ENCODE measurements at places on chromosomes 7 and 10.

DNA sequence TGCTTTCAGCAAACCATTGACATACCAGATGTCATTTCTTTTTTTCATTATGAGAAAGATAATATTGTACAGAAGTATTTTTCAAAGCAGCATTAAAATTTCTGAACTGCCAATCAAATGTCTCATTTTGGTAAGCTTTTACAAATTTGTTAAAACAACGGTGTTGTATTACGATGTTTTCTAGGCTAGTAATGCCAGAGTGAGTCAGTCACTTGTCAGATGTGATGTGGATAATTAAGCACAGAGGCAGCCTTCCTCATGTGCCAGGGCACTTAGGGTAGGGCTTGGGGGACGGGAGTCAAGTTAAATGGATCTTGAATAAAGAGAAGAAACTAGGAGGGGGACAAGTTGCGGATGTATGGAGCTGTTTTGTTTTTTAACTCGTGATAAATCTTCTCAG is 10.1 kb downstream of the PSTK start:
- no peak for DNase-seq

DNA sequence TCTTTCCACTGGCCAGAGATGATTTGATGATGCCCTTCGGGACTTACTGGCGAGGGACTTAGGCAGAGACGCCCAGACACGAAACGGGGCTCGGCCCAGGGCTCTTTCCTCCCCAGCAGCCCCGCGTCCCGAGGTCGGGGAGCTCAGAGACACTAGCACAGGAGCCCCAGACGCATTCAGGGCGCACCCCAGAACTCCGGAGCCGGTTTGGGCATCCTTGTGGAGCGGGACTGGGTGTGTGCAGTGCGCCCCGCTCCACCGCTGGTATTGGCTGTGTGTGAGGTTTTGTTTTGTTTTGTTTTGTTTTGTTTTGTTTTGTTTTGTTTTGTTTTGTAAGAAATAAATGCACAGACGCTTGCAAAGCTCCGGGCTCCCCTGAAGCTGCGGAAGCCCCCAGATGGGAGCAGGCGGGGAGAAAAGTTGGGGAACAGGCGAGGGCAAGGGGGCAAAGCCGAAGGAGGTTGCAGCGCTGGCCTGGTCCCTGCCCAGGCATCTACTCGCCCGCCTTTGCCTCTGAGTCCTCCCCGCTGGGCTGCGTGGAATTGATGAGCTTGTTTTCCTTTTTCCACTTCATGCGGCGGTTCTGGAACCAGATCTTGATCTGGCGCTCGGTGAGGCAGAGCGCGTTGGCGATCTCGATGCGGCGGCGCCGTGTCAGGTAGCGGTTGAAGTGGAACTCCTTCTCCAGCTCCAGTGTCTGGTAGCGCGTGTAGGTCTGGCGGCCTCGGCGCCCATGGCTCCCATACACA is 1.9 kb upstream of the HOXA5 start:
- no peak for DNase-seq

- DNase-seq = no peak
Observed at GRCh38 chr7:115679423-115679822, 351.1 kb downstream of the TFEC start.

DNA sequence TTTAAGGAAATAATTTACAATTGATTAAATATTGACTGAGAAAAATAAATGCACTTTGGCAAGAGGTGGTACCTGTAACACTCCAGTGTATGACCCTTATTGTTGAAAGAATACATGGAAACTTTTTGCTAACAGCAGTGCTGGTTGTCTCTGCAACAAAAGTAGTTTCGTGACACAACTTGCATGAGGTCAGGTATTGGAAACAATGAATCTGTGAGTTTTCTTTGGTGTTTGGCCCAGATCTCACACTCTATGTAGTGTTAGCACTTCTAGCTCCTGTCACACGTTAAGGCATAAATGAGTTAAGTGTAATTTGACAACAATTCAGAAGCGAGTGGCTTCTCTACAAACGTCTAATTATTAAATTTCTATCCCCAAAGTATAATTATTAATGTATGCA is 137.7 kb upstream of the MDFIC start:
- DNase-seq = no peak

DNA sequence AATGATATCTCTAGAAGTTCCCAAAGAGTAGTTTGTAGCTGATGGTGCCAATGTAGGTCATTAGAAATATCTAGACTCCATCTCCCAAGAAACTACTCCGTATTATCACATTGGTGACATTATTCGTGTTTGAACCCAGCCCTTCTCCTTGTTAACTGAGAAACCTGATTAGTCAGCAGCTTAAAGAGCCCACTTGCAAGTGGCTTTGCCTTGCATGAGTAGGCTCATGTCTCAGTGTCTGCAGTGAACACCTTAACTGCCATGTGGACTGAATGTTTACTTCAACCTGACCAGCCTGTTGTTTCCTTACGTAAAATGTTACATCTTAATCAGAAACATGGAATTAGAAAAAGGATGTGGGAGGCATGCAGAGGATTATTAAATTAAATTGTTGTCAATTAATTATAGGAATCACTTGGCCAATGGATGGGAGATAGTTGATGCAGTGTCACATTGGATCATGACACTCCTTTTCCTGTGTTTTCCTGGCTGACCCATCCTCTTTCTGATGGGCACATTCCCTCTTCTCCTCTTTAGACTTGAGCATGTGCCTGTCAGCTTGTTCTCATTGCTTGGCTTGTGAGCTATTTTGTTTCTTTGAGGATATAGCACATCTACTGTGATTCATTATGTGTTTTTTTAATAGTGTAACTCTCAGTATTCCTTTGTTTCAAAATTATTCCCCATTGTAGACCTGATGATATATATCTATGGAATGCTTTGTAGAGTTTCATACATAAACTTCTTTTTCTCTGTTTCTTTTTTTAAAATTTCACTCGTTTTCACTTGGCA is 18.0 kb downstream of the STARD3NL start:
- no peak for DNase-seq

DNA sequence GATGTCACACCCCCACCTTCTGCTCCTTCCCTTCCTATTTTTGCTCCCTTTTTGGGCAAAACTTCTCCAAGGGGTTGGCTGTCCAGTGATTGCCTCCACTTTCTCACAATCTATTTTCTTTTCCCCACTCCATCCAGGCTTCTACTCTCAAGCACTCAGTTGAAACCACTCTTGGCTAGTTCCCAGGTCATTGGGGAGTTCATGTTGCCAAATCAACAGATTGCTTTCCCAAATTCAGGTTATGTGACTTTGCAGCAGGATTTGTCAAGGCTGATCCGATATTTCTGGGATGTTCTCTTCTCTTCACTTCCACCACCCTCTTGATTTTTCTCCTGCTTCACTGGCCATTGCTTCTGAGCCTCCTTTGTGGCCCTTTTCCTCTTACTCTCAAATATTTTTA is 258.7 kb upstream of the SLC26A5 start:
- no peak for DNase-seq

- no peak for DNase-seq
Observed at GRCh38 chr7:141915565-141915964, 634 bp upstream of the OR9A4 start.

DNA sequence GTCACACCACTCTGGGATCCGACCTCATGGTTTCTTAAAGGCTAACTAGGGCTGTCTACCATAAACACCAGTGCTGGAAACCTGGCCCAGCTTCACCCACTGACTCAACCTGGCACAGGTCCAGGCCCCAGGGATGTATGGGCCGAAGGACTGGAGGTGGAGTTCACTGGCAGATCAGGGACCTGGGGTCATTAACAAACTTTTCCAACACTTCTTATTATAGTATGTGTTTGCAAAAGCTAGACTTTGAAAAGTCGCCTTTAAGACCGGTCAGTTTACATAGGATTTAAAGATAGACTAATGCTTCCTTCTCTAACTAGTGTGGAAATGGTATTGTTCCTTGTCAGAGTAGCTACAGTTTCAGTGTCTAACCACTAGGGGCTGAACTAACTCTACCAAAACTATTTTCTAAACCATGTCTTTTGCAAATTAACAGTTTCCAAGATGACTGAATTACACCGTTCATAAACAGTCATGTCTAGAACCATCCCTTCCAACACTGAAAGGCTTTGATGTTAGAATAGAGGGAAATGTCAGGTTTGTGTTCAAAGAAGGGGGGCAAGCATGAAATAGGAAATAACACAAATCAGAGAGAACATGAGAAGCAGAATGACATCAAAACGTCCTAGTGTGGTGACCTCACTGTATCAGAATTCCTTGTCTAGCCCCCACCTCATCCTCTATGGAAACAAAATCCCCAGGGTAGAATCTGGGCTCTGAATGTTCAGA is 29.7 kb downstream of the STN1 start:
- peak; percentile 57 for DNase-seq

DNA sequence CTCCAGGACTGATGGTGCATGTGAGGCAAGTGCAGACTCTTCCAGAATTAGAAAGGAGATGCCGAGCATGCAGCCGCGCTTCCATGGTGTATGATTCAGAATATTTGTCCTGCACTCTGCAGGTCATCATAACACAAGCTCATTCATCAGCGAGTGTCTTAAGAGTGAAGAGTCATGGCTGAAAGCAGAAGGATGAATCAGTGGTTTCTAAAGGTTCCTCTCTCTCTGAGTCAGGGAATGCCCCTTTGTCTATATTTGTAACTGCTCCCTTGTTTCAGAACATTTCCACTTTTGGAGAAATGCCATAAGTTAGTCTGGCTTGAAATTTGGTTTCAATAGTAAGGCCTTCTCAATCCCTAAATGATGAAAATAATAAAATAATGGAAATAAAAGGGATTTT is 52.3 kb downstream of the HECW1 start:
- peak; percentile 87 for DNase-seq

DNA sequence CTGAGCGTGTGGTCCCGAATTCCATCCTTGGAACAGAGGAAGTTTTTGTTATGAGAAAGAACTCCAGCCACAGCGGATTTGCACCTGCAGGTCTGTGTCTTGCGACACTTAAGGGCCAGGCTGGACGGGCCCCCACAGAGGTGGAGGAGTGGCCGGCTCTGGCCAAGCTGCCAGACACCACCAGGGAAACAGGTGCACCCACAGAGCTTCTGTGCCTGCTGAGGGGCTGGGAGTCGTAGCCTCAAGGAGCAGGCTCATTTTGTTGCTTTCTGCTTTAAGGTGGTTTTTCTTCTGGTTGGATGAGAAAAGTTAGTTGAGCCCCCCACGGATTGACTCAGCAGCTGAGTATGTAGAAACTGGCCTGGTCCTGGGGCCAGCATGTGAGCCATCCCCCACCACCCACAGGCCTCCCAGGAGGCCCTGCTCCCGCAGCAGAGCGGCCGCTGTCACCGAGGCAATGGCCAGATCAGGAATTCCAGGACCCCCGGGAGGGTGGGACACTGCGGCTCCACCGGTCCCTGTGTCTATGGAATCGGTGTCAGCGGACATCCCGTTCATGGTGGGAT is 41.9 kb downstream of the NKX6-2 start:
- DNase-seq = no peak

DNA sequence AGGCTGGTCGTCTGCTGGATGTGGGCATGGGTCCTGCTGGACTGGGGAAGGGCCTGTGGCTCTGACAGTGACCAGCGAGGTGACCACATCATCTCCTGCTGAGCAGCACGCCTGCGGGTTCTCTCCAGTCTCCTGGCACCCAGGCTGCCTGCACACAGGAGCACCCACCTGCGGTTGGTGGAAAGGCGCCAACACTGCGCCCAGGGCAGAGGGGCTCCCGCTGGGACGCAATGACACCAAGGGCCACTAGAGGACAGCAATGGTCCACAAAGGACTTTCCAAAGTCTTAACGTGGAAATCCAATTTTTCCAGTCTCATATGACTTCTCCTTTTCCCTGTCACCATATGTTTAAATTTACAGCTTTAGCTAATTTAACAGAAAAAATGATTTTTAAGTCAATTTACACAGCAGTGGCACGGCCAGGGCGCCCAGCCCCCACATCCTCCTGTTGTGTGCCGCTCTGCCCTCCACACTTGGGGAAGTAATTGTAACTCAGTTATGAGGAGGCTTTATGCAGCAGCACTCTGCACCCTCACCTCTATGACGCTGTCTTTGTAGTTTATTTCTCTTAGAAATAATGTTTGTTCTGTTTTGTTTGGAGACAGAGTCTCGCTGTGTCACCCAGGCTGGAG is 38.1 kb downstream of the CFAP46 start:
- DNase-seq = no peak

- DNase-seq = peak; percentile 29
Observed at GRCh38 chr10:30581779-30582380, 47.7 kb downstream of the LYZL2 start.

- no peak for DNase-seq
Observed at GRCh38 chr7:82126576-82126975, 317.0 kb downstream of the CACNA2D1 start.

- DNase-seq = no peak
Observed at GRCh38 chr7:17019106-17019505, 137.3 kb upstream of the AGR3 start.

- no peak for DNase-seq
Observed at GRCh38 chr7:98049034-98049433, 57.6 kb upstream of the LMTK2 start.

Data from smooth muscle cell of the brain vasculature (primary cell).